Stimulated activated CD8-positive, alpha-beta memory T cell treated with anti-CD3 and anti-CD28 coated beads, Interleukin-15, amount 100 ng/mL, for 4 hours (primary cell): ENCODE measurements at places on chromosomes 2 and 18.

- no peak for DNase-seq
These were observed 21.5 kb downstream of the B3GNT2 start for GRCh38 chr2:62217421-62217820.

DNA sequence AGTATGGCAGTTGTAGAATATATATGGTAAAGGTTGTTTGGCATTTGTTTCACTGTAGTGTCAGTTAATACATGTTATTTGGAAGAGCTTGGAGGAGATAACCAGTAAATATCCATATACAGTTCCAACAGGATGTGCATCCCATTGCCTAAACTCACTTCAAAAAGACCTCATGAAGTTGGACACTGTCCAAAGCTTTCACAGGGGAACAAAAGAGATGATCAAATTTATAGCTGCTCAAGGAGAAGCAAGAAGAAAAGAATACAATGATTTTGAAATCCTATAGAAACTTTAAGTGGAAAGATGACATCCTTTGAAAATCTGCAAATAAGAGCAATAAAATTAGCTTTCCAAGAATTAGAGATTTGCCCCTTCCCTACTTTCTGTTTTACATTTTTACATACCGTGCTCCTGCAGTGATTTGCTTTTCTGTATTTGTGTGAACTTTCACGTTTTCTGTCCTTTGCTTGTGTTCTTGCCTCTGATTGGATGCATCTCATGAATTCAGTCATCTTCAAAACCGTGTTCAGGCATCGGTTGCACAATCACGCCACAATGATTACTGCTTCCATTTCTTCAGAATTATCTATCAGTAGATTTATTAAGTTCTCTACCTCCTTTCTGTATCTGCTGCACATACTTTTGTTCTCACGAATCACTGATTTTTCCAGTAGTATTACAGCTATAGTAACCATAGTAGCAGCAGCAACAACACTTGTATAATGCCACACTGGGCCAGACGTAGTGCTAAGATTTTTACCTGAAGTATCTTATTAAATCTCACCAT is 83.8 kb downstream of the PARD3B start:
- DNase-seq = no peak

- DNase-seq = no peak
These were observed 269.3 kb downstream of the ALPK2 start for GRCh38 chr18:58359620-58360019.

- no peak for DNase-seq
These were observed at the start of gene KCNK3 for GRCh38 chr2:26692279-26692896. Gene KCNK3 (plus strand): TSS chr2:26692722. CDS start chr2:26692876, 154 bp downstream.

DNA sequence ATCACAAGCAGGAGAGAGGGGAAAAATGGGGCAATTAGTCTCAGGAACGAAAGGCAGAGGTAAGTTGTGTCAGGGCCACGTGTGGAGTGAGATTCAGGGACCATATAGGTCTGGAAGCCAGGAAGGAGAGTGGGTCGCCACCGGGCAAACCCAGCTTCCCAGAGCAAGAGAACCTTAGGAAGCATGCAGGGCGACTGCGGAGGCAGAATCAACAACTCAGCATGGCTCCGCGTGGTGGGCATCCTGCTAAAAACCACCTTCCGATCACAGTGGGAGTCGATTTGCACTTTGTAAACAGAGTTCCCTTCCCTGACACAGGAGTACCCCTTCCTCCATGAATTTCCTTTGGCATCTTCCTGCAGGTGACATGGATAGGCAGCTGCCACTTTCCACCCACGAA is 114.6 kb downstream of the TTC32 start:
- no peak for DNase-seq

DNA sequence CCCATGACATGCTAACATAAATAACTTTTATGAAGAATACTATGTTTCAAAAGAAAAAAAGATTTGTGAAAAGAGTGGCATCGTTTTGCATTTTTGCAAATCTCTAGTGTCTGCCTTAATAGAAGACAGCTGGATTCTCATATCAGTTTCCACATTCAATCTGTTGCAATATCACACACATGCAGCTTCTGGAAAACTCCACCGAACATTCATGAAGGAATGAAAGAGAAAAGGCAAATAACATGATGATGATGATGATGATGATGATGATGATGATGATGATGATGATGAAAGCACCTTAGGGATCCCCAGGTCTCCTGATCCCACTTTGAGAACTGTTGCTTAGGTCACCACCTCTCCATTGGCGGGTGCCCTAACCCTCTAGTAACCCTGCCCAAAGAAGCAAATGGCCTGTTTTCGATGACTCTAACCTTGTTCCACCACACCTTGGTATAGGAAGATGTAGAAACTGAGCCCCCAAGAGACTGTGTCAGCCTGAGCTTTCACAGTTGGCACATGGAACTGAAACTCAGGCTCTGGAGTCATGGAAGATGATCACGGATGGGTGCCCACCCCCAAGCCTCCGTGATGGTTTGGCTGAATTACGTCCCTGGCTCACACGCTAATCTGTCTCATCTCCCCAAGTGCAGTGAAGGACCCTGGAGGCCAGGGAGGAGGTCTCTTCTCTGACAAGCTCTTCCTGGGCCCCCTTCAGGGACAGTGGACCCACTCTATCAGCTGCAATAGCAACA is 80.1 kb upstream of the SMAD7 start:
- no peak for DNase-seq

DNA sequence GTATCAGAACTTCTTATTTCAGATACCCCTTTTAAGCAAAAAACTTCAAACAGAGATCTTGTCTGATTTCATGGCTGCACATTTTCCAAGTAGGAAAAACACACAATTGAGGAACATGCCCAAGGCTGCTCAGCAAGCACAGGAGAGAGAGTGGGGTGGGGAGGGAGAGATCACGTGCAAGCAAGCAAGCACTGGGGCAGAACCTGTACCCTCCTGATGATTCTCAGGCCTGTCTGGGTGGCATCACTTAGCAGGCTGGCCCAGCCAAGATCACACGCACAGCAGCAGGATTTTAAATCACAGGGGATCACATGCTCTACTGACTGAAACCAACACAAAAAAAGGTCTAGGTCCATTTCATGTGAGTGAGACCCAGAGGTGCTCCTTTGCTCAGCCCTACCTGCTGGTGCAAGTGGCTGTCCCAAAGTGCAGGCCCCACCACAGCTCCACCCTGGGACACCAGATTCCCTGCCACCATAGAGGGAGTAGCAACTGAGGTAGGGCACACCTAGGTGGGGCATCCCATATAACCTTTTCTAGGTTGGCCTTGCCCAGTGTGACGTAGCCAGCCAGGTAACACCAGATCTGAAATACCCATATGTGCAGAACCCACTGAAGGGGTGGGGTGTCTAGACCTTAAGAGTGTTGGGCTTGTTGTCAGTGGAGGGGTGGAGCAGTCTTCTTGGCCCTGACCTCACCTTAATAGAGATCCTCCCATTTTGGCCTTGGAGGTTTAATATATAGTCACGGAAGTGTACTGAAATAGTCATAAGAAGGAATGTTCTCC is 1.8 kb upstream of the LYPD6B start:
- no peak for DNase-seq

DNA sequence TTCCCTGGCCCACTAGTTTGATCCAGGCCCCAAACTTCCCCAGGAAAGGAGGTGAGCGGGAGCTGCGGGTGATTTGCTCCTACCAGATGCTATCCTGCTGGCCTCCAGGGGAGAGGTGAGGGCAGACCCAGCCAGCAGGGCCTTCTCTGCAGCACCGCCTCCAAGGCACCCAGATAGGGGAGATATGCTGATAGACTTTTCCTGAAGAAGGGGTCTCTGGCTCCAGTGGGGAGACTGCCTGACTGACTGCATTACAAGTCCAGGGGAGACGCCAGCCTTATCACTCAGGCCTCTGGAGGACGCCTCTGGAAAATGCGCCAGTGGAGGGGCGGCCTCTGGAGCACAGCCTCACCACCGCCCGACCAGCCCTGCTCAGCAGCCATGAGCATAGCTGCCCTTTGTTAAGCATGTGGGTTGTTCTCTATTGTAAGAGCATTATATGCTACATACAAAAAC is 60.6 kb upstream of the SMAD7 start:
- DNase-seq = no peak

DNA sequence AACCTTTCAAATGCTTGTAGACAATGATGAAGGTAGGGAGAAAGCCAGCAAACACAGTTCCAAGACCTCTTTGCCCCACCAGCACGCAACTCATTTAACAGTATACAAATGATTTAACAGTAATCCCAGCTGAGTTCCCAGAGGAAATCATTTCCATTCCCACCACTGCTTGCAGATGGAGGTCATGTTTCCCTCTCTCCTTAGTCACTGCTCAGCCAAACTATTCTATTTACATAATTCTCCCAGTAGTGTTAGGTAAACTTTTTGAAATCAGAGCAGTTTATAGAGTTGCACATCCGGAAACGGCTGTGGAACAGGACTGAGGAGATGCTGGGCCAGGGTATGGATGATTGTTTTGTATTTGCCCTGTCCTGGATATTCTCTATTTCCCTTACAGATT is 328.5 kb downstream of the FIGN start:
- no peak for DNase-seq

DNA sequence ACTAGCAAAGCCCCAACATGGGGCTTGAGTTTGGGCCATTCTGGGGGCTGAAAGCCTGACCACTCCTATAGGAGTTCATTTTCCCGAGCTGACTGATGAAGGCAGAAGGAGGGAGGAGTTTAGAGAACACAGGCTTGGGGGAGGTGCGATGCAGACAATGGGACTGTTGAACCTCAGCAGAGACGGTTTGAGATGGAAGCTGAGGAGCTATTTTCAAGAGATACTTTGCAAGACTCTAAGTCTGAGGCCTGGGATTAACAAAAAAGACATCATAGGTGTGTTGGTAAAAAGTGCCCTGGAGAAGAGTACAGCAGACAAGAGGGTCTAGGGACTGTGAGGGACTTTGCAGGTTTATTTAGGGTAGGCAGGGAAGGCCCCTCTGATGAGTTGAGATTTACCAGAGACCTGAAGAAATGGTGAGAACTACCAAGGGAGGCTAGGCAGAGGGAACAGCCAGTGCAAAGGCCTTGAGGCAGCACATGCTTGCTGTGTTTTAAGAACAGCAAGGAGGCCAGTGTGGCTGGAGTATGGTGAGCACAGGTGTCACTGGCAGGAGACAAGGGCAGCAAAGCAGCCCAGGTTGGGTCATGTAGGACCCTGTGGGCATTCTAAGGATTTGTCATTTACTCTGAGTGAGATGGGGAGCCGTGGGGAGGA is 31.6 kb downstream of the PCBP1 start:
- no peak for DNase-seq

DNA sequence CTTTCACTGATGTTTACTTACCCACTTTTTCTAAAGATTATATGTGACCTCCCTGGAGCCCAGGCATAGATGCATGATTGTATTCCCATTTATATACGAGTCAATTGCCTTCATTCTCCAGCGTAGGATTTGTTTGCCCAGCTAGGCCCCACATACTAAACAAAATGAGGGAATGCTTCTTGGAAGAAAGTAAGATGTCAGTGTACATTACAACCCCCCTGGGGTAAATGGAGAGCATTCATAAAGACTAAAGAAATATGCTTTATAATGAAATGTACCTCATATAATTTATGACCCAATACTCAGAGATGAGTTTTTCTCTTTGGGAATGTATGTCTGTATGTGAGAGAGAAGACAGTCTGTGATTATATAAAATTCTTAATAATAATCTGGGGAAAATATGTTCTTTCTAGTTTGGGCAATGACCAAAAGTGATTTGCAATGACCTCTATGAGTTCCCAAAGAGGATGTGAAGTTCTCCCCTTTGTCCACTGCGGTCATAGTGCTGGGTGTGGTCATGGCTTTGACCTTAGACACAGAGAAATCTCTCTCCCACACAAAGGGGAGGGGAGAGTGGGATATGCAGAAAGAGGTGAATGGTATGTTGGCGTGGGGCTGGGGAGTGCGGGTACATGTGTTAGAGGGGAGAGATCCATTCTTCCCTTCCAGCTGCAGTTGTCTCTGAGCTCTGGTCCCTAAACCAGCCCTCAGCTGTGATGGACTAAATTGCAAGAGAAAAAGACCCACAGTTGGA is 175.6 kb downstream of the EN1 start:
- DNase-seq = no peak

- peak; percentile 2 for DNase-seq
These were observed 68.6 kb downstream of the CAB39 start for GRCh38 chr2:230781130-230781797.

- DNase-seq = no peak
These were observed 37.3 kb downstream of the EMX1 start for GRCh38 chr2:72954376-72955227.

DNA sequence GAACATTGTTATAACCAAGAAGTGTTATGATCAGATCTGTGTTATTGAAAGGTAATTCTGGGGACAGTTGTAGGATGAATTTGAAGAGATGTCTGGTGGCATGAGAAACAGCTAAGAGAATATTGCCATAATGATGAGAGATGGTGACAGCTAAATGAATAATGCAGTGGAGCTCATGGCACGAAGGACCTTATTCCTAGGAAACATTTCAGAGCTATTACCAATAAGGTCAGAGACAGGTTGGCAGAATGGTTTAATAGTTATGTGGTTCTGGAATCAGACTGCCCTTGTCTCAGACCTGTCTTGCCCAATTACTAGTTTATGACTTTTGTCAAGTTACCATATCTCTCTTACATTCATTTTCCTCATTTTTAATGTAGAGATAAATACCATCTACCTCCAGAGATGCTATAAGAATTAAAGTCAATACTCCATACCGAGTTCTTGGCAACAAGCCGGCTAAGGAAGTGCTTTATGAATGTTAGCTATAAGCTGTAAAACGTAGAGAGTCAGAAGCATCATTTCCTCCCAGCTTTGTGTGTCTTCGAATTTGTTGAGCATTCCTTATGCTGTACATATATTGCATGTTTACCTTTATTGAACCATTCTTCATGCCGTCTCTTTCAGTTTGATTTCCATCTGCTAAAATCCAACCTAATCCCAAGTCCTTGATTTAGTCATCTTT is 73.6 kb upstream of the COL5A2 start:
- DNase-seq = no peak

- no peak for DNase-seq
These were observed 49.4 kb upstream of the PKDCC start for GRCh38 chr2:41998186-41999127.

DNA sequence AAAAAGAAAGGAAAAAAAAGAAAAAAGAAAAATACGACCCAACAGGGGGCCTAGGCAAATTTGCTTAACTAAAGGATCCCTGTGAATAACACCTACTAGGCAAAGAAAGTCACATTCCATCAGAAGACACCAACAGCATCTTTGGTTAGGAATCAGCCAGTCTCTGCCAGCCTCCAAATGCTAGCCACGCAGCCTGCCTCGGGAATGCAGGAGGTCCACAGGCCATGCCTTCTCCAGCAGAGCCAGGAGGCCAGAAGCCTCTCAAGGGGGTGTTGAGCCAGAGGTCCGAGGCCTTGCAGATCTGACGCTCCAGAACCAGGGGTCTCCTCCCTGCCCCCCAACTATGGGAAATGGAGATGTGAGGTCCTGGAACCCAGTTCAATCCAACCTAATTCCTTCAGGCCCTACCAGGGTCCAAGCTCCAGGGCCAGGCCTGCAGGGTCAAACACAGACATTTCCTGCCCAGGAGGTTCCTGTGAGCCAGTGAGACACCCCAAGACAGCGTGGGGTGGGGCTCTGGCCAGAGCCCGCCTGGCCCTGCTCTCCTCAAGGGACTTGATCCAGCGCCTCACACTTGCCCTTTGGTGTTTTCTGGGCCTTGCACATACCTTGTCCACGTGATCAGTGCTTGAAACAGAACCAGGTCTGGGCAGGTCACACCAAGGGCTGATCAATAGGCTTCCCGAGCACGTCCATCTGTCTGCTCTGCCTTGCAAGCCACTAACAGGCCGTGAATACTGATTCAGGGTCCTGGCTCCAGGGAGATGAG is 289.6 kb upstream of the ID2 start:
- no peak for DNase-seq
